Activated CD4-positive, alpha-beta T cell treated with anti-CD3 and anti-CD28 coated beads, Interleukin-2, amount 10 ng/mL, durations not matched to agents 24 days and 14 days (primary cell): ENCODE measurements at places on chromosomes 7 and 10. TPM values are rescaled to one million over a fixed set of nuclear protein-coding genes. Genes with fewer than 3 reads are reported as not detected.

GRCh38 chr10:71569775-71570588 is 149.6 kb downstream of the C10orf105 start:
- H3K4me3 ChIP-seq = no peak overlapping the region
- no peaks in the 10 kb centered on the region for H3K27me3 ChIP-seq
- no peaks in the 10 kb centered on the region for H3K36me3 ChIP-seq
- peaks cover 3% of the 10 kb centered on the region for H3K4me1 ChIP-seq

GRCh38 chr7:144137501-144137900 is 14.5 kb downstream of the OR2A14 start:
- no peaks in the 10 kb centered on the region for H3K4me1 ChIP-seq
- no peak overlapping the region for H3K4me3 ChIP-seq
- H3K27me3 ChIP-seq = peaks cover 10% of the 10 kb centered on the region
- no peaks in the 10 kb centered on the region for H3K36me3 ChIP-seq

DNA sequence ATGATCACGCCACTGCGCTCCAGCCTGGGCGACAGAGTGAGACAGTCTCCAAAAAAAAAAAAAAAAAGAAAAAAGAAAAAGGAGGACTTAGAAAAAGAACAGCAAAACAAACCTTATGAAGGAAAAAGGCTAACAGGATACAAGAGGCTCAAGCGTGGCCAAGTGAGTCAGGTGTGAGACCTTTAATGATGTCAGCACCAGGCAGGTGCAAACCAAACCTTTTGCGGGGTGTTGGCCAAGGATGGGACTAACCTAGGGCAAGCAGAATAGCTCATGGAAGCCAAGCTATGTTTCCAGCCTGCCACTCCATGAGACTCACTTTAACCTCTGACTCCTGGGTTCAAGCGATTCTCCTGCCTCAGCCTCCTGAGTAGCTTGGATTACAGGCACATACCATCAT is 11.3 kb upstream of the GNA12 start:
- no peaks in the 10 kb centered on the region for H3K27me3 ChIP-seq
- no peaks in the 10 kb centered on the region for H3K36me3 ChIP-seq
- no peak overlapping the region for H3K27ac ChIP-seq
- peaks cover 9% of the 10 kb centered on the region for H3K4me1 ChIP-seq

SHOC2 gene
- 38.3 and 41.8 TPM in 2 replicates for total RNA-seq

KDM7A gene
- total RNA-seq = 21.8 and 25.9 TPM in 2 replicates

UNCX gene
- total RNA-seq = not detected in 2 replicates

AKR1D1 gene
- total RNA-seq = not detected in 2 replicates

FAM221A gene
- 6.6 TPM in 2 replicates for total RNA-seq

SEMA3D gene
- 0.47 and 0.64 TPM in 2 replicates for total RNA-seq
